ENCODE measurements at places on chromosomes 1 and 21.

- peak; percentile 86 for DNase-seq
Observed at GRCh38 chr1:170670802-170671628, 7.1 kb downstream of the PRRX1 start.

DNA sequence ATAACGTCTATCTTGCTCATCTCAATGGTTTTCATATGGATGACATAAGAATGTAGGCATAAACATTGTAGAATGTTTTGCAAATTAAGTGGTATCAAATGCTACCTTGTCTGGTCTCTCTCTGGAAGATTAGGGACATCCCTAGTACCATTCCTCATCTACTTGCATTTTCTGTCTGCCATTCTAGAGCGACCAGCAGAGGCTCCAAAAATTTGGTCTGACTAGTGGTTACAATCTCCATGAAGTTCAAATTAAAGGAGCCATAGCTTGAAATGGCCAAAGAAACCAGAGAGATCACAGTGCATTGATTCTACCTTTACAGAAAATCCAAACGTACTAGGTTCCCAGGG, 1.1 kb downstream of the CD84 start:
- no peak for DNase-seq

- DNase-seq: no peak
Observed at GRCh38 chr1:208425096-208425495, 180.9 kb upstream of the PLXNA2 start.

- DNase-seq: no peak
Observed at GRCh38 chr1:75870951-75871350, 61.3 kb downstream of the ASB17 start.

DNA sequence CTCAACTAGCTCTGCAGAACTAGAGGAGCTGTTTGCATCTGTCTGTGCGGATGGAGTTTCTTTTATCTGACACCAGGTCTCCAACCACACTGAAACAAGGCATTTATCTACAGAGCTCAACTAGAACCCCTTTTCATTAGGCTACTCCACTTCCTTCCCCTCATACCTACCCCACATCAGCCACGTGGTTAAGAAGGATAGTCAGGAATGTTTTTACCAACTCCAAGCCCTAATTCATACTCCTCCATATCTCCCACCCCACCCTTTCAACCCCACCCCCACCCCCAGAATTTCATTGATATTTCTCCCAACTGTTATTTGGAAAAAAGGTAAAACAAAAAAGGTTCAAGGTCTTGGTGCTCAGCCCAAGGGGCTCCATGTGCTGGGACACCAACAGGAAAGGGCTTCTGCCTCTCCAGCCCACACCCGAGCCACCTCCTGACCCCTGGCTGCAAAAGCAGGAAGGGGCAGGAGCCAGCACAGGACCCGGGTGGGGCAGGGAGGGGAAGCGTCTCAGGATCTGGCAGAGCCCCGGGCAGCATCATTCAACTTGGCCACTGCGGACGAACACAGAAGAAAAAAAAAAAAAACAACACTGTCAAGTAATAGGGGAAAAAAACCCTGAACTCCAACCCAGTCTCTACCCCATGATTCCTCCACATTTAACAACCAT, 7.0 kb downstream of the ENSA start:
- peak; percentile 52 for DNase-seq

DNA sequence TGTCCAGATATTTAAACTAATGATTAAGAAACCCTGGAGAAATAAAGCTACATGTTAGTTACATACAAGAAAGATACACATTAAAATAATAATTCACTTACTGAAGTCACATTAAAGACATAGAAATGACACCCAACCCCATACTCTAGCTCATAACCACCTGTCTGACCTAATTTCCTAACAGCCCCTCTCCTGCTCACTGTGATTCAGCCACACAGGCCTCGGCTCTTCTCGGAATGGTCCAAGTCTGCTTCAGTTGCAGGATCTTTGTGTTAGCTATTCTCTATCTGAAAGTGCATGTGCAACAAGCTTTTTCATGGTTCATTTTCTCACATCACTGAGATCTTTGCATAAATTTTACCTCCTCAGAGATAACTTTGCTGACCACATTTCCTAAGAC, 209.8 kb downstream of the TM2D1 start:
- no peak for DNase-seq

GRCh38 chr21:34946385-34946840, 102.7 kb downstream of the RUNX1 start:
- DNase-seq: no peak

DNA sequence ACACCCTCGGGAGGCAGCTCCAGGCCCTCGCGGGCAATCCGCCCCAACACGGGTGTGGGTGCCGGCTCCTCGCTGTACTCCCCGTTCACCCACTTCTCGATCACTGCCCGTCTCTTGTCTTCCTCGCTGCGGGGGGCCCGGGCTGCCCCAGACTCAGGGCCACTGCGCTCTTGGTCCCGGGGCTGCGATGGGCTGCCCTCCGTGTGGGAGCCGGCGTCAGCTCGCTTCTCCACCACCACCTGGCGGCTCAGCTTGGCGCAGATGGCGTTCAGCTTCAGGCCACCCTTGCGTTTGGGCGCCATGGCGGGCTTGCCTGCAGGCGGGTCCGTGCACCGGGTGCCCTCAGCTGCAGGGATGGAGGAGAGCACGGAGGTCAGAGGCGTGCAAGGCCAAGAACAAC, 131.2 kb downstream of the CASZ1 start:
- DNase-seq: no peak

- DNase-seq: no peak
Observed at GRCh38 chr1:106749491-106749890, 307.0 kb upstream of the PRMT6 start.

DNA sequence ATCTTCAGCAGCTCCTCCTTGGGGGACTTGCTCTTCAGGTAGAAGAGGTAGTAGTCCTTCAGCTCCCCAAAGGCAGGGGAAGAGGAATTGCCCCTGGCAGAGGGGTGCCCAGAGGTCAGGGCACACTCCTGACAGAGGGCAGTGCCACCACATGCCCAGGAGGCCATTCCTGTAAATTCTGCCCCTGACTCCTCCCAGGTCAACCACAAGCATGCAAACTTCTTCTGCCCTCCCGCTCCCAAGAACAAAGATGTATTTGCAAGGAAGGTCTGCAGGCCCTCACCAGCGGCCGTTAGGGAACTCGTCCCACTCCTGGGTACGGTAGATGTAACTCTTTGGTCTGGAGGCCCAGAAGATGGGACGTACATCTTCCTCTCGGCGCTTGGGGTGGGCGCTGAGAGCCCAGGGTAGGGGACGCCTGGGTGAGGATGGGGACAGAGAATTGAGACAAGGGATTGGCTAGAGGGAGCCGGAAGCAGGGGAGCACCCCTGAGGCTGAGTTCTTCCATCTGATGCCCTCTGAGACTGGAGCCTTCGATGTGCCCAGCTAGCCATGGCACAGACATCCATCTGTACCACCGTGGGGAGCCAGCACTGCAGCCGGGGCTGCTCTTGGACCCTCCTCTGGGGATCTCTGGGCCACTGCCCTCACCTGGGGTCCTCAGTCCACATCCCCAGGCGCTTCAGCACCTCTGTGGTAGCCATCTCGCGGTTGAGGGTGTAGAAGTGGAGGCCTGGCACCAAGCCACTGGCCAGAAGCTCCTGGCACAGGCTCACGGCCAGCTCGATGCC, 11.1 kb downstream of the MTHFR start:
- no peak for DNase-seq

DNA sequence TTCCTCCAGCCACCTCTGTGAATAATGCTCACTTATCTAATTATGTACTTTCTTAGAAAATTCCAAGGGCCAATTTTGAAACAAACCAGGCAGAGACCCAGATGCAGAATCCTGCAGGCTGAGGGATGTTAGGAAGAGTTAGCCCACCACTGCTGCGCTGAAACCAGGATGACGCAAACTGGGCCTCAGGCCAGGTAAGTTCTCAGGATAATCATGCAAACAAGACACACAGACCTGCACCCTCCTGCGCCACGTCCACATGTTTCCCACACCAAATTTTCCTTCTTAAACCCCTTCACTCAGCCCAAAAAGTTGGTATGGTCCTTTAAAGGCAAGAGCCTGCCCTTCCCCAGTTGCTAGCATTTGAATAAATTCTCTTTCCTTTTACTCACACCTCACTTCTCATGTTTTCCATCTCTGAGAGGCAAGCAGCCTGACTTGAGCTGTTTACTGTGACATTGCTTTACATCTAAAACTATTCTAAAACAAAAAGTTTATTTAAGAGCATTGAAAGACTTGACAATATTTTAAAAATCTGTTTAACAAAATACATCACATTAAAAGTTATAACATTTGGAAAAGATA, 887.1 kb downstream of the LRRIQ3 start:
- DNase-seq: no peak

DNA sequence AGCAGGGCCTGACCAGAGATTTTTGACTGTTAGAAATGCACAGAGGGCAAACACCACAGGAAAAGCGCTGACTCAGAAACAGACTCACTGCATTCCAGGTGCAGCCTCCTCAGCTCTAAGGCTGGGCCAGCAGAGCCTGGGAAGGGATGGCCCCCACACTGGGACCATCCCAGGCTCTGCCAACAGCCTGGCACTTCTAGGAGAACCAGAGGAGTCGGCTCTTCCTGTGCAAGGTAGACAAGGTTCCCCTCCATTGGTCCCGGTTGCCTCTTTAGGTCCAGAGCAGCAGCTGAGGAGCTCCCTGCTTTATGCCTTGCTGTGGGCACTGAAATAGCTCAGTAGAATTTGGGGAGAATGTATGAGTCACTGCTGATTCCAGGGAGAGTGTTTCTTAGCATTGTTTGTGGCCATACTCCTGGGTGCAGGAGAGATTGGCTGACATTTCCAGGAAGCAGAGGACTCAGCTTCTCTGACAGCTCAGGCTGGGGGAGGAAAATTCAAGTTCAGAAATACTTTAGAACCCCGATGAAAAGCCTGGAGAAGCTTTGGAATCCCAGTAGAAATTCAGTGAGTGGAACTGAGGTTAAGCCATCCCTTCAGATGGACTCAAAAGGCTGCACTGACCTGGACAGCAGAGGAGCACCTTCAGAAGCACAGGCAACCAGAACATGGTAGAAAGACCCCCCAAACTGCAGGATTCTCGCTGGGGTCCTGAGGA, 19.7 kb downstream of the PRAMEF1 start:
- no peak for DNase-seq

GRCh38 chr1:233491953-233492620, 121.8 kb upstream of the KCNK1 start:
- no peak for DNase-seq

DNA sequence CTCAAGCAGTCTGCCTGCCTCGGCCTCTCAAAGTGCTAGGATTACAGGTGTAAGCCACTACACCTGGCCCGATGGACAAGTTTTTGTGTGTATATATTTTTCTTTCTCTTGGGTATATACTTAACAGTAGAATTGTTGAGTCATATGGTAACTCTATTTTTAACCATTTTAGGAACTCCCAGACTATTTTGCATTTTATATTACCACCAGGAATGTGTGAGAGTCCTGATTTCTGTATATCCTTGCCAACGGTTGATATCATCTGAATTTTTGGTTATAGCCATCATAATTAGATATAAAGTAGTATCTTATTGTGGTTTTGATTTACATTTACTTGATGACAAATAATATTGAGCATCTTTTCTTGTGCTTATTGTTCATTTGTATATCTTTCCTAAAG, 20.7 kb downstream of the FNBP1L start:
- DNase-seq: no peak

- no peak for DNase-seq
Observed at GRCh38 chr1:100122177-100122576, 10.6 kb downstream of the SASS6 start.

- no peak for DNase-seq
Observed at GRCh38 chr21:16419188-16419921, 689.6 kb downstream of the USP25 start.

- DNase-seq: no peak
Observed at GRCh38 chr1:5385096-5385799, 607.0 kb downstream of the NPHP4 start.

DNA sequence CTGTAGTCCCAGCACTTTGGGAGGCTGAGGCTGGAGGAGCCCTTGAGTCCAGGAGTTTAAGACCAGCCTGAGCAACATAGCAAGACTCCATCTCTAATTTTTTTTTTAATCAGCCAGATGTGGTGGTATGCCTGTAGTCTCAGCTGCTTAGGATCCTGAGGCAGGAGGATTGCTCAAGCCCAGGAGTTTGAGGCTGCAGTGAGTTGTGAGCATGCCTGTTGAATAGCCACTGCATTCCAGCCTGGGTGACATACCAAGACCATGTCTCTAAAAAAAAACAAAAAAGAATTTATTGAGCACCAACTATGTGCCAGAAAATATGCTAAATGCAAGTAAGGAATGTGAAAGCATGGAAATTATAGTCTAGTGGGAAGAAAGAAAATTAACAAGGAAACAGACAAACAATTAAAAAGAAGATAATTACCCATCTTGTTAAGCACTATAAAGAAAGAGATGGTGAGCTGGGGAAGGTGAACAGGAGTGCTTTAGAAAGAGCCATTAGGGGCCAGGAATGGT, 104.0 kb upstream of the ZNF678 start:
- no peak for DNase-seq

- DNase-seq: no peak
Observed at GRCh38 chr1:55358581-55358980, 143.4 kb upstream of the USP24 start.

GRCh38 chr21:38661197-38661871, 144.4 kb upstream of the ETS2 start:
- DNase-seq: peak; percentile 34

- DNase-seq: no peak
Observed at GRCh38 chr1:165580931-165581871, 37.4 kb downstream of the LRRC52 start.

GRCh38 chr1:199546323-199546722, 481.2 kb upstream of the NR5A2 start:
- DNase-seq: no peak

DNA sequence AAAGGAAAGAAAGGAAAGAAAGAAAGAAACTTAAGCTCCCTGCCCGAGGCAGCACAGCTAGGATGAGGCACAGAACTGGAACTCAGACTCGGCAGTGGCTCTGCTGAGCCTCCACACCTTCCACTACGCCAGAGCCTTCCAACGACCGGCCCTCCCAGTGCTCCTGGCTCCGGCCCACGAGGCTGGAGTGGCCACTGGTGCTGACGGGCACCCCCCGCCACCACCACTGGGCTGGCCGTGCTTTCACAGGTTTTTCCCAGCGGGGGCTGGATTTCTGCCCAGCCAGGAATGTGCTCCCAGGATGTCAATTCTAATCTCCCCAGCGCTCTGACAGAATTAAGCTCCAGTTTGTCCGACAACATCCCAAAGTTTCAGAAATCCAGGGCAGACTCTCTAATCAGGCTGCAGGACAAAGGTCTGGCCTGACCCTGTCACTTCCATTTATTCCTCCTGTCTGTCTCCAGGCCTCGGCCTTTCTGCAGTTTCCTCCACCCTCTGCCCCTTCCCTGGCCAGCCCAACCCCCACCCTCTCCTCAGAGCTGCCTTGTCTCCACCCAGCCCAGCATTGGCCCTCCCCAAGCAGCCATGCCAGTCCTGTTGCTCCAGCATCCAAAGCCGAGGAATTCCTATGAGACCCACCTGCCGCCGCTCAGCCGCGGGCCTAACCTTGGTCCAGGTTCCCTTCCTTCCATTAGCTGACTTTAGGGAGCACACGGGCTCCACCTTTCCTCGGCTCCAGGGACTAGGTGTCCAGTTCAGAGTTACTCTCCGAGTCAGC, 81.9 kb downstream of the CASZ1 start:
- no peak for DNase-seq

DNA sequence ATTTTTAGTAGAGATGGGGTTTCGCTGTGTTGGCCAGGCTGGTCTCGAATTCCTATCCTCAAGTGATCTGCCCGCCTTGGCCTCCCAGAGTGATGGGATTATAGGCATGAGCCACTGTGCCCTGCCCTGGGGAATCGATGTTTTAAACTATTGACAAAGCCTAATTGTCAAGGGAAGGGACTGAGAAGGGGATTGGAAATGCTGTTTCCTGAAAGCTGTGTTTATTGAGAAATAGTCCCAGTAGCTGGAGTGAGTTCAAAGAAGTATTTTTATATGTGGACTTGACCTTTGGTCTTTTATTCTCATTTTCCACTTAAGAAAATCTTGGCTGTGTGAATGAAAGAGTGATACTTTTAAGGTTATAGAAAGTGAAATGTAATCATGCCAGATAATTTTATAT, 47.5 kb downstream of the KIF1B start:
- no peak for DNase-seq

Measured in endothelial cell (in vitro differentiated cells).